ENCODE measurements at places on chromosomes 6 and 20. TPM values are rescaled to one million over a fixed set of nuclear protein-coding genes. Genes with fewer than 3 reads are reported as not detected.
A peak's percentile ranks its signal among the peaks of the same experiment; 100 is the strongest.

Gene NNAT
- 0.31 TPM for total RNA-seq

DNA sequence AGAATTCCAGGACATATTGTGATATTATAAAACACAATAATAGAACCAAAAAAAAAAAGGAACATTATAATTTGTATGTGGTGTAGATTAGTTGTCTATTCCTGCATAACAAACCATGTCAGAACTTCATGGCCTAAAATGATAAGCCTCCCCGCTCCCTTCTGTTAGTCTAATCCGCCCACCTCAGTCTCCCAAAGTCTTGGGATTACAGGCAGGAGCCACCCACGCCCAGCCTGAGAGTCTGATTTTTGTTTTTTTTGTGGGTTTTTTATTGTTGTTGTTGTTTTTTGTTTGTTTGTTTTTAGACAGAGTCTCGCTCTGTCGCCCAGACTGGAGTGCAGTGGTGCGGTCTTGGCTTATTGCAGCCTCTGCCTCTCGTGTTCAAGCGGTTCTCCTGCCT lies 61.1 kb upstream of the C20orf144 start:
- no peaks in the 10 kb centered on the region for H3K36me3 ChIP-seq
- H3K4me1 ChIP-seq: no peaks in the 10 kb centered on the region
- DNase-seq: no peak
- no peak overlapping the region for H3K4me3 ChIP-seq

DNA sequence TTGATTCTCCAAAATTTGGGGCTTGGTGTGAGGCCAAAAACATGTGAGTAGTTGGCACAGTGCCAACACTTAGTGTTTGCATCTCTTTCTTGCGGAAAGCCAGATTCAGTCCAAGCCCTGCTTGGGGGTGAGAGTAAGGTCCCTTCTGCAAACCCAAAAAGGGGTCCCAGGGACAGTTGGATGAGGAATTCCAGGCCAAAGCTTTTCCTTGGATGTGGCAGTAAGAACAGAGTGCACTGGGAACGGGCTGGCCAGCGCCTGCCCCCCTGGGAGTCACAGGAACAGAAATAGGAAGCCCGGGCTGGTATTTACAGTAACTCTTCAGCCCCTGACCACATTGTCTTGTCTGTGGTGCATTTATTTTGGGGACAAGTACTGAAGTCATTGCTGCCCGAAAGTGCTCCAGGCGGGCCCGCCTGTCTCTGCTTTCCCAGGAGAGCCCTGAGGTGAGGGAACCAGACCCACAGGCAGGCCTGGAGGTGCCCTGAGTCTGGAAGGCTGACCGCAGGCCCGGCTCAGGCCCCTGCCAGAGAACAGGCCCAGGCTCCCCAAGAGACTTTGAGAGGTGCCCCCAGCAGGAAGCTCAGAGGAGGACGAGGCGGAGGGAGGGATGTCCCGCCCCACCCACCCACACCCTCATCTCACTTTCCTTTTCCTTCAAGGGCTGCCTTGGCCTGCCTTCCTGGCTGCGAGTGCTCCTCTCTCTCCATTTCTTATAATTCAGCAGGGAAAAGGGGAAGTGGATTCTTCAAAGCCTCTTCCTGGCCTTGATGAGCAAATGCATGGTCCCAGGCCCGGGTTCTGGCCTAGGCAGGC lies 218.4 kb downstream of the MAFB start:
- no peak overlapping the region for H3K4me3 ChIP-seq
- no peaks in the 10 kb centered on the region for H3K4me1 ChIP-seq
- no peak overlapping the region for H3K27ac ChIP-seq
- H3K36me3 ChIP-seq: no peaks in the 10 kb centered on the region

DNA sequence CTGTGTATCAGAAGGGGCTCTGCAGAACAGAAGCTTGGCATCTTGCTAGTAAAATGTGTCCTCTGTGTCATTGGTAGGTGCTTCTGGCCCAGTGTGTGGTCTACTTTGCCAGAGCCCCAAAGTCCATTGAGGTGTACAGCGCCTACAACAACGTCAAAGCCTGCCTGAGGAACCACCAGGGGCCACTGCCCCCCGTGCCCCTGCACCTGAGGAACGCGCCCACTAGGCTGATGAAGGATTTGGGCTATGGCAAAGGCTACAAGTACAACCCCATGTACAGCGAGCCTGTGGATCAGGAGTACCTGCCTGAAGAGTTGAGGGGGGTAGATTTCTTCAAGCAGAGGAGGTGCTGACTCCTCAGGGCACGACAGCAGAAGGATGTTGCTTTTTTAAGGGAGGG lies 19.7 kb downstream of the WRNIP1 start:
- DNase-seq: no peak
- no peak overlapping the region for H3K4me3 ChIP-seq
- H3K36me3 ChIP-seq: peaks cover 7% of the 10 kb centered on the region
- H3K4me1 ChIP-seq: peaks cover 4% of the 10 kb centered on the region

GRCh38 chr20:57396984-57397692 lies 5.9 kb downstream of the RBM38 start:
- no peak overlapping the region for H3K4me3 ChIP-seq
- no peaks in the 10 kb centered on the region for H3K4me1 ChIP-seq
- no peak overlapping the region for H3K27ac ChIP-seq
- DNase-seq: peak; percentile 9
- H3K27me3 ChIP-seq: no peaks in the 10 kb centered on the region
- no peaks in the 10 kb centered on the region for H3K36me3 ChIP-seq

DNA sequence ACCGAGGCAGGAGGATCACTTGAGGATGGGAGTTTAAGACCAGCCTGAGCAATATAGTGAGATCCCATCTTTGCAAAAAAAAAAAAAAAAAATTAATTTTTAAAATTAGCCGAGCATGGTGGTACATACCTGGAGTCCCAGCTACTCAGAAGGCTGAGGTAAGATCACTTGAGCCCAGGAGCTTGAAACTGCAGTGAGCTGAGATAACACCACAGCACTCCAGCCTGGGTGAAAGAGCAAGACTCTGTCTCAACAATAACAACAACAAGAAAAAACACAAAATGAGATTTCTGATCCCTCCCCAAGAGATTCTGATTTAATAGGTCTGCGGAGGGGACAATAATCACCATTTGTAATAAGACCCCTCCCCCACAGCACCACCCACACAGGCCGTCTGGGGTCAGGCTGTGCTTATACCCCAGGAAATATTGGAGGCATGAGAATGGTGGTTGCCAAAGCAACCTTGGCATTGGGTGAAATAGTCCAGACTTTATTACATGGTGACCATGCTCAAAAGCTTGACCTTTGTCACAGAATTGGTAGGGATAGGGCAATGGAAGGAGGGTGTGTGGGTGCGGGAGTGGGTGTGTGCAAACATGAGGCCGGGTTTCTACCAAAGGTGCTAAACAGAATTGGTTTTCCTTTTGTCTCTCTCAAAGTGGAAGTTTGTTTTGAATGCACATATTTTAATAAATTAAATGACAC lies 24.4 kb upstream of the ADTRP start:
- H3K4me3 ChIP-seq: no peak overlapping the region
- H3K36me3 ChIP-seq: no peaks in the 10 kb centered on the region
- no peaks in the 10 kb centered on the region for H3K4me1 ChIP-seq
- no peaks in the 10 kb centered on the region for H3K27me3 ChIP-seq
- no peak overlapping the region for H3K27ac ChIP-seq

Gene SLC12A5
- 0.35 TPM for total RNA-seq

Gene PFDN4
- 7.7 TPM for total RNA-seq

DNA sequence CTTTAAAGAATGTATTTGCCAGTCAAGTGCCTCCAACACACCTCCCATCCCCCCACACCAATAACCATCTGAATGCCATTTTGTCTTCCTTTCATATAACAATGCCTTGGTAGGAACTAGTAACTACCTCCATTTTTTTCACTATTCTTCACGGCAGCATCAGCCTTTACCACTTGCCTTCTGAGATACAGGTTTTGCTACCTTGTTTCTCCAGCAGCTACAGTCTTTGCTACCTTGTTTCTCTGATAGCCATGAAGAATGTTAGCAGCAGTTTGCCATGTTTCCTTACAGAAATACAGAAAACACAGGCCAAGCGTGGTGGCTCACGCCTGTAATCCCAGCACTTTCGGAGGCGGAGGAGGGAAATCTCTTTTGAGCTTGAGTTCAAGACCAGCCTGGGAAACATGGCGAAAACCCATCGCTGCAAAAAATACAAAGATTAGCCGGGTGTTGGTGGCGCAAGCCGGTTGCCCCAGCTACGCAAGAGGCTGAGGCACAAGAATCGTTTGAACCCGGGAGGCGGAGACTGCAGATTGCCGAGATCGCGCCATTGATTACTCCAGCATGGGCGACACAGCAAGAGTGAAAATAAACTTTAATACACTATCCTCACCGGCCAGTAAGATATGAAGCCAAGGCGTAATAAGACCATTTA lies 100.9 kb downstream of the HFE start:
- no peak for DNase-seq
- H3K4me3 ChIP-seq: peak overlapping the region; percentile 27
- peak overlapping the region; percentile 71 for H3K27ac ChIP-seq

- no peaks in the 10 kb centered on the region for H3K27me3 ChIP-seq
- no peak overlapping the region for H3K4me3 ChIP-seq
- H3K4me1 ChIP-seq: no peaks in the 10 kb centered on the region
- H3K36me3 ChIP-seq: no peaks in the 10 kb centered on the region
- no peak overlapping the region for H3K27ac ChIP-seq
Measured at GRCh38 chr6:157283330-157283898, 39.9 kb downstream of the TMEM242 start.

DNA sequence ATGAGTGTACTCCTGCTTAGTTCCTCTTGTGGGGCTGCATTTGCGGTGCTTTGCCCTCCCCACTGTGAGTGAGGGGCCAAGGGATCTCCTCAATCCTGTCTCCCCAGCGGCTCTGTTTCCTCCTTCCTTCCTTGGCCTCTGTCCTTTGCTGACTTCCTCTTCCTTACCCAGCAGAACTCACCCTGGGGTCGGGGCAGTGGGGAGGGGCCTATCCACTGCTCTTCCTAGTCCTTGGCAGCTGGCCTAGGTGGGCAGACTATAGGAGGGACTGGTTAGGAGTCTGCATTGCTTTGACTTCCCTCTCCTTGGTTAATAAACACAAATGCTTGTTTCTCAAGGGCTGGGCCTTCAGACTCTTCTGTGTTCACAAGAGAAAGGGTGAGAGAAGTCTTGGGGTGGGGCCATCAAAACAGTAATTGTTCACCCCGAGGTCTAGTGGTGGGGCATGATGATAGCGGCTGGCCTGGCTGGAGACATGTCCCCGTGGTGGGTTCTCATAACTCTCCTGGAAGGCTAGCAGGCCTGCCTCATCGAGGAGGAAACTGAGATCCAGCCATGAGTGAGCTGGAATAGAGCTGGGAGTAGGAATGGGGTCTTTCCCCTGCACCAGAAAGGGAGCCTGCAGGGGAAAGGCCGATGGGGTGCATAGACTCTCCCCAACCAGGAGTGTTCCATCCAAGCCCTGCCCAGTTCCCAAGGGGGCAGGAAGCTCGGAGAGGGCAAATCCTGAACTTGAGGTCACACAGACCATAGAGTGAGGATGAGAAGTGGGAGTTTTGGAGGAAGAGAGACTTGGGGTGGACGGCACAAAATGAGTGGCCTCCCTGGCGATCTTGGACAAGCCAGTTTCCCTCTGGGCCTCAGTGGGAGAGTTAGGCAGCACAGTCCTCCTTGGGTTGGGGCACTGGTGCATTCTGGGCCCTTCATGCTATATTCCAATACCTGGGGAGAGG lies 12.7 kb downstream of the FAM110A start:
- H3K36me3 ChIP-seq: no peaks in the 10 kb centered on the region
- H3K27me3 ChIP-seq: no peaks in the 10 kb centered on the region
- no peak overlapping the region for H3K27ac ChIP-seq
- DNase-seq: no peak
- no peaks in the 10 kb centered on the region for H3K4me1 ChIP-seq
- H3K4me3 ChIP-seq: no peak overlapping the region

Gene CFB
- total RNA-seq: 28.7 TPM

DNA sequence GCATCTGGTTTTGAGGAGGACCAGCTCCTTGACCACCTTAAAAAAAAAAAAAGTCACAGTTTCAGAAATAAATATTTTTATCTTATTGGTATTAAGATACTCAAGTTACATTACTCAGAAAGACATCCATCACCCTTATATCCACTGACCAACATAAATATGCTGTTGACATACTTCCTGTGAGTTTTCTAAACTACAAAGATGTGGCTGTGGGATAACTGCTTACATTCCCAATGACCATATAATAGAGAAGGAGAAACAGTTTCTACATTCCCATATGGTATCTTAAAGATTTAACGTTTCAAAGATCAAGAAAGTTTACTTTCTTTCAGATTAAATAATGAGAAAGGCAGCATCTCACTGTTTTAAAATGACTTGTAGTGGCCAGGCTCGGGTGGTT lies 46.3 kb downstream of the TP53INP2 start:
- no peak overlapping the region for H3K27ac ChIP-seq
- no peaks in the 10 kb centered on the region for H3K27me3 ChIP-seq
- no peak overlapping the region for H3K4me3 ChIP-seq
- no peaks in the 10 kb centered on the region for H3K4me1 ChIP-seq
- no peak for DNase-seq

- no peaks in the 10 kb centered on the region for H3K27me3 ChIP-seq
- H3K36me3 ChIP-seq: no peaks in the 10 kb centered on the region
- no peaks in the 10 kb centered on the region for H3K4me1 ChIP-seq
Measured at GRCh38 chr6:22271081-22271480, 25.8 kb downstream of the PRL start.

Gene PTPRK
- 51.9 TPM for total RNA-seq

DNA sequence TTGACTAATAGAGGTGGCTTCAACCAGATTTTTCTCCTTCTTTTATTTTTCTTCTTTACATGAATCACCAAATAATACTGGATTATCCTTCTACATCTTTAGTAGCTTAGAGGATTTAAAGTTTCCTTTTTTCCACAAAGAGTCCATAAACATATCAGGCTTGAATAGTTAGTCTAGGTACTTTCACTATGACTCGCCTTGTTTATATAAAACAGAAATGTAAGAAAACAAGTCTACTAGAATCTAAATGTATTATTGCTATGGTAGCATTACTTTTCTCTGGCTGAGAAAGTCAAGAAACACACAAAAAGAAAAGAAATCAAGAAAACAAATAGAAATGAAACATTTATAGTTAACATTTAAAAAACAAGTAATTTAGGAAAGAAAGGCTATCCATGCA lies 215.2 kb downstream of the PTPRK start:
- no peak overlapping the region for H3K27ac ChIP-seq
- no peak overlapping the region for H3K4me3 ChIP-seq
- H3K27me3 ChIP-seq: no peaks in the 10 kb centered on the region

GRCh38 chr6:36252005-36252404 lies 17.9 kb upstream of the PNPLA1 start:
- H3K27me3 ChIP-seq: no peaks in the 10 kb centered on the region
- H3K27ac ChIP-seq: no peak overlapping the region
- no peak overlapping the region for H3K4me3 ChIP-seq
- no peaks in the 10 kb centered on the region for H3K4me1 ChIP-seq
- no peak for DNase-seq

Gene HLA-G
- total RNA-seq: not detected

GRCh38 chr6:38815250-38815649 lies 100.1 kb downstream of the DNAH8 start:
- H3K4me3 ChIP-seq: no peak overlapping the region
- no peak overlapping the region for H3K27ac ChIP-seq
- DNase-seq: no peak
- H3K27me3 ChIP-seq: no peaks in the 10 kb centered on the region

- H3K4me3 ChIP-seq: no peak overlapping the region
- H3K4me1 ChIP-seq: no peaks in the 10 kb centered on the region
- peak overlapping the region; percentile 92 for H3K27ac ChIP-seq
- peak; percentile 29 for DNase-seq
- no peaks in the 10 kb centered on the region for H3K27me3 ChIP-seq
- H3K36me3 ChIP-seq: peaks cover 17% of the 10 kb centered on the region
Measured at GRCh38 chr20:6008254-6008653, 45.6 kb downstream of the LRRN4 start.

- DNase-seq: peak; percentile 73
- no peaks in the 10 kb centered on the region for H3K36me3 ChIP-seq
- H3K27ac ChIP-seq: peak overlapping the region; percentile 51
- H3K4me3 ChIP-seq: peak overlapping the region; percentile 94
- H3K4me1 ChIP-seq: peaks cover 21% of the 10 kb centered on the region
- no peaks in the 10 kb centered on the region for H3K27me3 ChIP-seq
Measured at GRCh38 chr20:62365814-62366369, 1.2 kb downstream of the LAMA5 start.
